ENCODE measurements at places on chromosomes 6 and 20.

DNA sequence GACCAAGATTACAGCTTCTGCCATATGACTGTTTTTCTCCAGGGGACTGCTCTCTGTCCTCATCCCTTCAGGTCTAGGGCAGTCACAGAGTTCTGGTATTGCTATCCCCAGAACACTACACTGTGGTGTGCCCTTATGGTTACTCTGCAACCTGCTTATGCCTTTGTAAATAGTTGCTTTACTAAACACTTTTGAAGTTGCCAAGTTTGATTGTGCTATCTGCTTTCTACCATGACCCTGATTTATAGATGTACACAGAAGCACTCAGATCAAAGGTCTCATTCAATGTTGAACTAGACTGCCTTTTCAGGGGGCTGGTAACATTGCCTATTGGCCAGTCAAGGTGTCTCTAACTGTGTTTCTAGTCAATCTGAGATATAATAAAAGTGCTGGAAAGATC, 794.7 kb downstream of the DHX35 start:
- DNase-seq, result no peak

DNA sequence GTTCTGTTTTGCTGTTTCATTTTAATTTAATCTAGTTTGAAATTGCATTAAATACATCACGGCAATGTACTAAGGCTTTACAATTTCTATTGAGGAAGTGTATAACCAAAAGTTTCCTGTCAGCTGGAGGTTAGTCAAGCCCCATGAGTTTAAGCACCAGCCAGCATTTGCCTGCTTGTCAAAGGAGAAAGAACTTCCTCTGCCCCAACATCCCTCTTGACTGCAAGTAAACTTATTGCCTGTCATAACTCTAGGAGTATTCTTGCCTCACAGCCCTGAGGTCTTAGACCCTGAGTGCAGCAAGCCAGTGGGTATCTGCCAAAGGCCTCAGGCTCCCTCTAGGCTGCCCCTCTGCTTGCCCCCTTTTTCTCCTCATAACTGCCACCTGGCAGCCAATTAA, 106.7 kb upstream of the INSM1 start:
- DNase-seq, result peak; percentile 49

- DNase-seq, result no peak
Observed at GRCh38 chr6:32969685-32970412, 1.5 kb downstream of the BRD2 start.

GRCh38 chr6:14260839-14261238, 143.3 kb downstream of the CD83 start:
- DNase-seq, result no peak

DNA sequence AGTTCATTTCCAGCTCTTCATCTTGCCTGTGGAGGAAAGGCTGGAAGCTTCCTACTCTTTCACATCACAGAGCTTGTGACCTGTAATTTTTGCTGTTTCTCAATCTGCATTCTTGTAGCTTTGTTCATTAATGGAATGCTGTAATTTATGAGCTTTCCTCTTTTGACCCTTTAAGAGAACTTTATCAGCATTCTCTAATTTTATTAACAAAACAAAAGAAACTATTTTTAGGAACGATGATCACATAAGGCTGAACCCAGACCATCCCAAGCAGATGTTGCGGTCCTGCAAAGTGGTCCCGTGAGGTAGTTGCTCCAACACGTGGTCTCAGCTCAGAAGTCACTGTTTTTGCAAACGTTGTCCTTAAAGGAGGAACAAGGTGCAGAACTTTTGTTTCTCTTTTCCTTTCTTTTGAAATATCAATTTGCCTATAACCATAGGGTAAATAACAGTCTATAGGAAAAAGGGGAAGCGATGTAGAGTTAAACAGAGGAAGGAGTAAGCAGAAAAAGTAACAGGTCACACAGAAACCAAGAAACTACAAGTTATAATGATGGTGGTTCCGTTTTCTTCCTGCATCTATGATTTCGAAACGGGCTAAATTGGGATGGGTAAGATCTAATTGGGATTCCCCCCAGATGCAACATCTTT, 121.3 kb upstream of the PHACTR1 start:
- peak; percentile 42 for DNase-seq

All from SIG-M5 (cell line).